ENCODE measurements at places on chromosomes 7 and 10.

DNA sequence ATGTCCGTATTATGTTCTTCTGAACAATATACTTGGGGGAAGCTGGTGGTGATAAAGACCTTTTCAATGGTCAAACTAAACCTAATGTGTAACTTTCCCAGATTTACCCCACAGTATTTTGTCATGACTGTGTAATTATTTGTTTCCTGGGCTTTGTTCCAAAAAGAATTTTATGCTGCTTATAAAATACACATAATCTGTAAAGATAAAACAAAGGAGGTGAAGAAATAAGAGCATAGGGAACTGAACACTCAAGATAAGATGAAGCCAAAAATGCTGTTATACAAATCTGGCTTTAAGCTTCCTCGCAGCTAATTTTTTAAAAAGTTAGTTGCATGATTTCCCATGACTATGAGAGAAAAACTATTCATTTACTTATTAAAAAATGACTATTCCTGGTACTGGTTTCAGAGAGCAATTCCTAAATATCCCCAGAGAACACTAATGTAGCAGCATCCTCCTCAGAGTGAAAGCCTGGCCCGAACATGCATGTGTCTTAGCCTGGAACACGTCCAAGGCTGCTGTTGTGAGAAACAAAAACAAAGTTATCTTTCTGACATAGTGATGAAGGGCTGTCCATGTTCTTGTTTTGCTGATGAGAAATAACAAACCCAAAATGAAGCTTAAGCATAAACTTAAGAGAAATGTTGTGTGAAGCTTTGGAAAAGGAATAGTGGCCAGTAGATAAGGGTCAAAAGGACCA, 33.9 kb downstream of the MALSU1 start:
- DNase-seq, result no peak

- DNase-seq, result peak; percentile 89
These were observed 6.0 kb upstream of the ZDHHC4 start for GRCh38 chr7:6571160-6571779.

DNA sequence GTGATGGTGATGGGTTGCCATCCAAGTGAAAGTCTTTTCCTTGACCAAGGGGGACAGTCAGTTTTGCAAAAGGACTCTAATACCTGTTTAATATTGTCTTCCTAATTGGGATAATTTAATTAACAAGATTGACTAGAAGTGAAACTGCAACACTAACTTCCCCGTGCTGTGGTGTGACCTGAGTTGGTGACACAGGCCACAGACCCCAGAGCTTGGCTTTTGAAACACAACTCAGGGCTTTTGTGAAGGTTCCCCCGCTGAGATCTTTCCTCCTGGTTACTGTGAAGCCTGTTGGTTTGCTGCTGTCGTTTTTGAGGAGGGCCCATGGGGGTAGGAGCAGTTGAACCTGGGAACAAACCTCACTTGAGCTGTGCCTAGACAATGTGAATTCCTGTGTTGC, 6.9 kb downstream of the PPIF start:
- DNase-seq, result no peak

- no peak for DNase-seq
These were observed 38.8 kb upstream of the ZNF365 start for GRCh38 chr10:62335326-62335725.

- no peak for DNase-seq
These were observed 325.3 kb downstream of the RPS24 start for GRCh38 chr10:78358982-78359381.

- DNase-seq, result no peak
These were observed 63.2 kb upstream of the FHIP2A start for GRCh38 chr10:114758331-114758730.

DNA sequence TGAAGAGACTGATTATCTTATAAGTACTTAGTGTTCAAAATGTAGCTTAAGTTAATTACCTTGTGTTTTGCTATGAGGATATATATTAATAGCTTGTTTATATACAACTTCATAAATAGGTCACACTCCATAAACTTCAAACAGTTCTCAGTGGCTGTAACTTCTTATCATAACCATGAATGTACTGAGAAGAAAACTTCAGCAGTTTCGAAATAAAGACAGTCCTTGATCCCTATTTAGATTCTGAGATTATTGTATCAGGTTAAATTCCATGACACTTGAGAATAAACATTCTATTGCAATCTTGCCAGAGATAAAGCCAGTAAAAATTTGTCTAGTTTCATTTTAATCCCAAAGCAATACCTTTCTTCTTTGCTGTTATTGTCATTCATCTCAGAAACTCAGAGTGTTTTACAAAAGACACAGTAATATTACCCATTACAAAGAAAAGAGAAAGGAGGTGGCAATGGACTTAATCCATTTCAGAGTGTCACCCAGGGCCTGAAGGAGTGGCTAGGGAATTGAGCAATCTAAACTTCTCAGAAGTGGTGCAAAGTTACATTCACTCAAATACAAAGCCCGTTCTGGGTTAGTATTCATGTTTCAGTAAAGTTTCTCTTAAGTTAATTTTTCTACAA, 403.6 kb downstream of the SEMA3D start:
- no peak for DNase-seq

- no peak for DNase-seq
These were observed 65.8 kb downstream of the NT5C2 start for GRCh38 chr10:103127241-103127640.

- DNase-seq, result no peak
These were observed 38.5 kb downstream of the GRID1 start for GRCh38 chr10:86327954-86328725.

DNA sequence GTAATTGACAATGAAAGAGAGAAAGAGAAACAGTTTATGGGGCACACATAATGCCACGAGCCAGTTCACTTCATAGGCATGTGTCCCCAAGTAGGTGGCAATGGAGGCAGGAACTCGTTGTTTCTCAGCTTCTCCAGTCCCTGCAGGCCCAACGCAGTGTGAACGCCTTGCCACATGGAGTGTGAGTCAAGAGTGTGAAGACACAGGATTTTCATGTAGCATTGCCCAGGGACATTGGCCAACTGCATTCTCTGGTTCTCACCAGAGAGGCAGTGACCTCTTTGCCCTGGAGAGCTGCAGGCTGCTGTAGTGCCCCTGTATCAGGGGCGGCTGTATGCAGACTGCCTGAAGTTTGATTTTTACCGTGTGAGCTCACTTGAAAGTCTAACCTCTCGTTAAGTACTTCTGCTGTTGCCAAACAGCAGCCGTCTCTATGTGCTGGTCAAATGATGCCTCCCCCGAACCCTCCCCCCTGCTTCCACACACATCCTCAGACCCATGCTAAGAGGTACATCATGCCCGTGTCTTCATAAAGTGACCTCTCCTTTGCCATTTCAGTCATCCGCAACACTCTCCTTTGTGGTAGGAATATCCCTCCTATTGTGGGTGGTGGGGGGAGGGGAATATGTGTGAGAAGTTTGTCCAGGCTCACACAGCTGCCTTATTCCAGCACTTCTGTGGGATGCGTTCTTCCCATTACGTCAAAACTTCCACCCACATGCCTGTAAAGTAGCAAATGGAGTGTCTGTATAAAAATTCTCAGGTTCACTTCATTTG, 12.7 kb downstream of the LRRC18 start:
- no peak for DNase-seq

All from HepG2 (cell line).